CD4-positive, alpha-beta T cell treated with Interleukin-15 for 4 hours (primary cell): ENCODE measurements at places on chromosomes 16 and 17.
A peak's percentile ranks its signal among the peaks of the same experiment; 100 is the strongest.

DNA sequence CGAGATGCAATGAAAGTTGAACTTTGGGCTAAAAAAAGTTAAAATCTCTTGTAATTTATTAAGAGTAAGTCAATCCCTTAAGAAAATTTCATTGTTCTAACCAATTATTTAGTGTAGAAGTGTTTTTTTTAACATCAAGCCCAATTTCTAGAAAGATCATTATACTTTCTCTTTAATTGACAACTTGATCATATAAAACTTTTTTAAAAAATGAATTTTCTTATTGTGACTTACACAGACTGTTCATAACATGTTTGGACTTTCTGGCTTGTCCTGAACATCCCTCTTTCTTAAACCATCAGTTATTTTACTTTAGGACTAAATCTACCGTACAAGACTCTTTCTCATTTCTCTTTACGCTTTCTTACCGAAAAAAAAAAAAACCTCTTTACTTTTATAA lies 24.8 kb upstream of the MYO1D start:
- DNase-seq: no peak

DNA sequence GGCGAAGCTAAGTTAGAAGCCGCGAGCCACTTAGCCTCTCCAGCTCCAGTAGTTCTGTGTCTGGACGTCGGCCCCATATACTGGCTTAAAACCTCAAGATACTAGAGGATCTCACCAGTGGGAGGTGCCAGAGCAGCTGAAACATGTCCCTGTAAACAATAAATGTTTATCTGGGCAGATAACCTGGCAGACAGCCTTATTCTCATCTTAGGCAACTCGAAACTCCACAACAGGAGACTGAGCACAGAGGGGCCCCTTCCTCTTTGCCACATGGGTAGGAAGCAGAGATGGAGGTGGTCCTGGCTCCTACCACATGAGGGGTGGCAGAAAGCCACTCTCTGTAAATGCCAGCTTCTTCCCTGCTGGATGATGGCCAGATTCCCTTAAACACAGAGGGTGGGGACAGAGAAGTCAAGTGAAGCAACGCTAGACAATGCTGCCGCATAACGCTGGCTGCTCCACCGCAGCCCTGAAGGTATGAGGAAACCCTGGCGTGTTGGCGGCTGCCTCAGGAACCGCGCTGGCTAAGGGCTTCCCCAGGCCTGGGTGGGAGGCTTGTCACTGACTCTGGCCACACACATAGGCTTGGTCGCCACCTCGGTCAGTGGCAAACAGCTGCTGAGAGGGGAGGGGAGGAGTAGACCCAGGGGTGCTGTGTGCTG lies 67.9 kb downstream of the HIC1 start:
- no peak for DNase-seq

DNA sequence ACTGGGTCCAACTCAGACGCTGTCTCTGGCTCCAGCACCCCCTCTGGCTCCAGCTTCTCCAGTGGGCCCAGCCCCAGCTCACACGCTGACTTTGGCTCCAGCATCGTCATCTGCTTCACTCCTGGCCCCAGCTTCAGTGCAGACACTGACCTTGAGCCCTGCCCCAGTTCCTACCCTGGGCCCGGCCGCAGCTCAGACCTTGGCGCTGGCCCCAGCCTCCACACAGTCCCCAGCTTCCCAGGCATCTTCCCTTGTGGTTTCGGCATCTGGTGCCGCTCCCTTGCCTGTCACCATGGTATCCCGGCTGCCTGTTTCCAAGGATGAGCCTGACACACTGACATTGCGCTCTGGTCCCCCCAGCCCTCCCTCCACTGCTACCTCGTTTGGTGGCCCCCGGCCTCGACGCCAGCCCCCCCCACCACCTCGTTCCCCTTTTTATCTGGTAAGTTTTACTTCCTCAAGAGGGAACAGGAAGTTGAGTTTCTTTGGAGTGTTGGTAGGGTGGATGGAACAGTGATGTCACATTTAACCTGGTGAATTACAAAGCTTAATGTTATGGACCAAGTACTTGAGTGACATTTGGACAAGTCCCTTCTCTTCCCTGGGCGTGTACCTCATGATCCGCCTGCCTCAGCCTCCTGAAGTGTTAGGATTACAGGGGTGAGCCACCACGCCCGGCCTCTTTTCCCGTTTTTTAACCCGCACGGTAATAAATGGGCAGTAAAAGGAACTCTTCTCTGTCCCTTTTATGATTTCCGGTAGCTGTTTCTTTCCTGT lies 23.4 kb upstream of the PHKG2 start:
- no peak for DNase-seq

GRCh38 chr16:14300705-14301168 lies 229.6 kb downstream of the MRTFB start:
- peak; percentile 23 for DNase-seq

GRCh38 chr16:50712956-50713355 lies 19.6 kb downstream of the NOD2 start:
- no peak for DNase-seq

GRCh38 chr16:23499801-23500200 lies 10.5 kb downstream of the GGA2 start:
- no peak for DNase-seq

DNA sequence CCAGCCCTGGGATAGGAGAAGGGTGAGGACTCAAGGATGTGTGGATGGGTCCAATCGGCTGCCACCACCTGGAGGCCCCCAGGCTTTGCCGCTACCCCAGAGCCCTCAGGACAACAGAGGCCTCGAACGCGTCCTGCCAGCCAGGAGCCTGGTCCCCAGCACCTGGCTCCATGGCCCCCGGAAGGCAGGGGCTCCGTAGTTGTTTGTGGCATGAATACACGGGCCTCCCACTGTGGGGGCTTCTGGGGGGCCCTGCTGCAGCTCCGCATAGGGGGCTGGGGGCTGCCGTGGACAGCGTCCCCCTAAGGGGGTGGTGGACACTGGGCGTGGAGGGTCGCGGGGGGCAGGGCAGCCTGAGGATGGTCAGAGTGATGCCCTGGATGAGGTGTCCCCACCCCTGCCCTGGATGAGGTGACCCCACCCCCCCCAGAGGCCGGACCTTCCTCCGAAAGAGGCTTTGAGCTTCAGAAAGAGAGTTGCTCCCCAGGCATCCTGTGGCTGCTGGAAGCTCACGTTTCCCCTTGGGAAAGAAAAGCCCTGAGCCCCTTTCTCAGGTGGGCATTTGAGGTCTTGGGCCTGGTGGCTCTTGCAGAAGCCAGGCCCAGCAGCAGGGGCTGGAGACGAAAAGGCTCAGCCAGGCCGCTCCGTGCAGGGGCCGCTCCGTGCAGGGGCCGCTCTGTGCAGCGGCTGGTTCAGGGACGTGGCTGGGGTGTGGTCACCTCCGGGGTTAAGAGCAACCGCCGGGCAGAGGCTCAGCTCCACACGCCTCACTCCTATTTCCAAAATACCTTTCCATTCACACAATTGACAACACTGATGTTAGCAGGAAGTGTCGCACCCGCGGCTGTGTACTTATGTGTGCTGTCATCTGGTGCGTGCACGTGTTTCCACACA lies 40.3 kb upstream of the GNG13 start:
- no peak for DNase-seq

- no peak for DNase-seq
Measured at GRCh38 chr17:17382971-17383370, 79.8 kb downstream of the NT5M start.

GRCh38 chr16:49961089-49961488 lies 63.9 kb upstream of the CNEP1R1 start:
- DNase-seq: no peak

DNA sequence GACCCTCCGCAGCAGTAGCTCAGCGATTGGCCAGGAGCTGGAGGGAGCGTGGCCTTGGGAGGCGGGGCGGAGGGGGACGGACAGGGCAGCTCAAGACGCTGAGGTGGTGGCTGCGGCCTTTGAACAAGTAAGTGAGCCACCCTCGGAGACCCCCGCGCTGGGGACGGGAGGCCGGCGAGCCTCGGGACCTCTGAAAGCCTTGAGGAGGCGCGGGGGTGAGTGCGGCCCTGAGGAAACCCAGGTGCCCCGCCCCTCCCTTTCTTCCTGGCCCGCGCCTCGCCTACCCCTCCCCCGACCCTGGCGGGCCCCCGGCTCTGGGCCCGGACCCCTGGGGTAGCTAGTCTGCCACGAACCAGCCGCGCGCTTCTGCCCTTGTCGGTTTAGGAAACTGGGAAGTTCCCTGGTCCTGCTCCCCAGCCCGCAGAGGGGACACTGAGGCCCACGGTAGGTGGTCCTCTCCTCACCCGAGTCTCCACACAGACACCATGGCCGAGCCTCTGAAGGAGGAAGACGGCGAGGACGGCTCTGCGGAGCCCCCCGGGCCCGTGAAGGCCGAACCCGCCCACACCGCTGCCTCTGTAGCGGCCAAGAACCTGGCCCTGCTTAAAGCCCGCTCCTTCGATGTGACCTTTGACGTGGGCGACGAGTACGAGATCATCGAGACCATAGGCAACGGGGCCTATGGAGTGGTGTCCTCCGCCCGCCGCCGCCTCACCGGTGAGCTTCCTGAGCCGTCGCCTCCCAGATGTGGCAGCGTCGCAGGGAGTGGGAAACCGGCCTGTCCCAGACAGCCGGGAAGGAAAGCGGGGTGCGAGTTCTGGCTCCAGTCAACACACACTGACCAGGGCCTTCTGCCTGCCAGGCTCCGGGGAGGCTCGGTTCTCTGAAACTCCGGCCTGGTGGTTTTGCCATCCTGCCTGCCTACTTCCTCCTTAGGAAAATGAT lies at the start of gene MAPK7:
TSS of gene MAPK7 (plus strand) at position 83 of the 945 bp plus-strand sequence. CDS start at position 486, 403 bp downstream.
- DNase-seq: no peak

DNA sequence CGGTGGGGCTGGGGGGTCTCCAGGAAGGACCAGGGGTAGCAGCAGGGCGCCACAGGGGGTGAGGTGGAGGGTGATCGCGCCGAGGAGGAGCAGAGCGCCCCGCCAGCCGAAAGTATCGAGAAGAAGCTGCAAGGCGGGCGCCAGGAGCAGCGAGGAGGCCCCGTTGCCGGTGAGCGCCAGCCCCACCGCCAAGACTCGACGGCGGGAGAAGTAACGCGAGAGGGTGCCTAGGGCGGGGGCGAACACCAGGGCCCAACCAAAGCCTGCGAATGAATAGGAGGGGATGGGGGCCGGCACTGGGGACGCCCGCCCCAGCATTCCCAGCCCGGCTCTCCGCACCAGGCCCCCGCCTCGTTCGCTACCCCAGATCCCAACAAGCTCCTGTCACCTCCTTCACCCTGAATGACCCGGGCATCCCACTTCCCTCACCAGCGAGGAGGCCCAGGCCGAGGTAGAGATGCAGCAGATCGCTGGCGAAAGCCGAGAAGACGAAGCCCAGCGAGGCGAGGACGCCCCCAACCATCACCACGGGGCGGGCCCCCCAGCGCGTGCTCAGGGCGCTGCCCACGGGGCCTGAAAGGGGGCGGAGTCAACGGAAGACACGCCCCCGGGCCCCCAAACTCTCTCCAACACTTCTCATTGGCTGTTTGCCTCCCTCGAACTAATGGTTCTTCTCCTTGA lies 1.3 kb downstream of the SLC16A11 start:
- peak; percentile 29 for DNase-seq

DNA sequence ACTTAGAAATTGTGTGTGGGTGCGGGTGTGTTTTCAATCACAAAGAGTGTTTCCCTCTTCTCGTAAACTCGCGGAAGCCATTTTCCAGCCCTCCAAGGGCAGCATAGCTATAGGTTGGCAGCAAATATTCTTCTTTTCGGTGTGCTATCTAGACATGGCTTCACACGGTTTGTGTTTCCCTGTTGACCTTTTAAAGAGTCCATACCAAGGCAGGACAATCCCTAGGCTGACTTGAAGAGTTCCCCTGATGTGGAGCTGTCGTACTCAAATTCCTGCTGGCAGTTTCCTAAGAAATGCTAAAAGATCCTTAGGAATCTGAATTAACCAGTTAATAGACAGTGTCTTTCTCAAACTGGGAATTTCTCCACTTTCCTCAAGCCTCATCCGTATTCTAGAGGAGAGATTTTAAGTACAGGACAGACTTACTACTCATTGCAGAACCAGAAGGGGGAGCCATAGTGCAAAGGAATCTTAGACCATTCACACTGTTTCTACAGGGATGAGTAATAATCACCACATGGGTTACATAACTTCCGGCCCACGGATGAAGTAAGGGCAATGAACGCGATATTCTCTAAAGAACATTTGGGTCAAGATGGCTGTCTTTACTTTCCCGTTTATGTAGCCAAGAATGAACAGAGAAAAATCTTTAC lies 288.6 kb upstream of the ELAC2 start:
- DNase-seq: no peak
